ENCODE measurements at places on chromosomes 7 and 10.

DNA sequence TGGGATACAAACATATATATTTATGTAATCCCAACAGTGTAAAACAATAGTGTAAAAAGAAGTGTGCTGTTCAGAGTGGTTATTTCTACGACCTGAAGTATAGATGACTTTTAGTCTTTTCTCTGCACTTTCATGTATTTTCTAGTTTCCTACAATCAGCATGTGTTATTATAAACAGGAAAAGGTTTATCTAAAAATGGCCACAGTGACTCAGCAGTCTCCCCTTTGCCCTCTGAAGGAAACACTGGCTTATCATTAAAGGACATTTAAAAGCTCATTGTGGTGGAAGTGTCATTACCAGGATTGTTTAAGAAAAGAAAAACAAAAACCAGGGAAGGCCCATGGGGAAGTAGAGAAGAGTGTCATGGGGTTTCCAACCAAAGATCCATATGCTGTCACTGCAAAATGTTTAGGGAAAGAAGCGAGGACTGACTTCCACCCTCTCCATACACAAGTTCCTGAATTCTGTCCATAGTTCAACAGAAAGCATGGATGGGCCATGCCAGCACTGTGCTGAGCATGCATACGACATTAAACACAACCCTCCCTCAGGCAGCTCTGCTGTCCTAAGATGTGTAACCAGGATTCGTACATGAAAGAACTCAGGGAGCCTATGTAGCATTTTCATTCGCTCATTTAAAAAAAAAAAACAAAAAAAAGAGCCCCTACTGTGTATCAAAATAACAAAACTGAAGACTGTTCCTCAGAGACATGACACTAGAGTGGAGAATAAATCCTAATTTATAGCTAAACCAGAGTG is 10.2 kb downstream of the CYREN start:
- ATAC-seq: peak; percentile 73

DNA sequence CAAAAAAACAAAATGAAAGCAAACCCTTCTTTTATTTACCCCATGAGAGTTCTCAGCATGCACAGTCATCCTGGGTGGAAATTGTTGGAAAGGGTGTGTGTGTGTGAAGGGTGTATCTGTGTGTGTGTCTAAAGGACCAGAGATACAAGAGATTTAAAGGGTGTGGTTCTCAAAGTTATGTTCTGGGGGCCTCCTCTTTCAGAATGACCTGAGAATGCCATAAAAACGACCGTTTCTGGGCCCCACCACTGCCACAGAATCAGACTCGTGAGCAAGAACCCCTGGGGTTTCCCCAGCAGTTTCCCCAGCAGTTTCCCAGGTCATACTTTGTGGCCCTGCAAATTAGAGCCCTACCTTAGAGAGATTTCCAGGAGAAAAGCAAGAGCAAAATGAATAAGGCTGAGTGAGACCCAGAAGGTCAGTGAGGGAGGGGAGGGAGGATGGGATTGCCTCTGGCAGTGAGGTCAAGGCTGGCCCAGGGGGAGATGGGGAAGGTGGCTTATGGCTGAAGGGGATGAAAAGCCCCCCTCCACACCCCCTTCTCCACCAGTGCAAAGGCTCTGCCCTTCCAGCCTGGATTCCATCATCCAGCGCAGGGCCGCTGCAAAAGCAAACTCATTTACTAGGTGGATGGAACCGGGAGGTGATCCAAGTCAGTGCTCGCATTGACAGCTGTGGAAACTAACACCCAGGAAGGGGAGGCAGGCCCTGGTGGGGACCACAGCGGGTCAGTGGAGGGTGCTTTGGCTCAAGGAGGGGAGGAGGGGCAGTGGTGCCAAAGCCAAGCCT is 10.2 kb downstream of the PYROXD2 start:
- ATAC-seq: peak; percentile 70

DNA sequence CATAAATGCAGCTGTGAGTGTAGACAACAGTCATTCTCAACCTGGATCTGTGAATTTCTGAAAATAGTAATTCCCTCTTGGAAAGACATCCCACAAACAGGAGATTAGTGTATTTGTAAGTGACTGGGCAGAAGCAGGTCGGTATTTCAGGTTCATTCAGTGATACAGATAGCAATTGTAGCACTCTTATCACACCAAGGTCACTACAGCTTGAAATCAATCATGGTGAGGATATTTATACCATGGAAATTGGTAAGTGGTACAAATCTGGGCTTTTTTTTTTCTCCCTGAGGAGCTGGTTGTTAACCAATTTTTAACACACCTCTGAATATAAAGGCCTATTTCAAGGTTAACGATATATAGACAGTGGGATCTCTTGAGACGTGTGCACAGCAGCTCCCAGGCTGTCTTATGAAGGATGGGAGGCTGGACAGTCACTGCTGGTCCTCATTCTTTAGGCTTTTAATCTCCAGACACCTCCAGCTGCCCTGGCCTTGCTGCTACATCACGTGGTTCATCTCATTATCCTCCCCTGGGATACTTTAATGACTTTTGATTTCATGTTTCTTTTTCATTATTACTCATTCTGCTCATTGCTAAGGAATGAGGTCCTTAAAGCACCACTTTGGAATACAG is 87.1 kb downstream of the ITGA8 start:
- no peak for ATAC-seq

GRCh38 chr7:141442781-141443180 is 108.4 kb upstream of the AGK start:
- ATAC-seq: no peak

GRCh38 chr7:100443096-100443840 is 7.0 kb upstream of the PPP1R35 start:
- ATAC-seq: no peak

- no peak for ATAC-seq
Measured at GRCh38 chr7:27548304-27548703, 114.4 kb downstream of the HIBADH start.

GRCh38 chr7:11436316-11436715 is 395.7 kb downstream of the THSD7A start:
- no peak for ATAC-seq

DNA sequence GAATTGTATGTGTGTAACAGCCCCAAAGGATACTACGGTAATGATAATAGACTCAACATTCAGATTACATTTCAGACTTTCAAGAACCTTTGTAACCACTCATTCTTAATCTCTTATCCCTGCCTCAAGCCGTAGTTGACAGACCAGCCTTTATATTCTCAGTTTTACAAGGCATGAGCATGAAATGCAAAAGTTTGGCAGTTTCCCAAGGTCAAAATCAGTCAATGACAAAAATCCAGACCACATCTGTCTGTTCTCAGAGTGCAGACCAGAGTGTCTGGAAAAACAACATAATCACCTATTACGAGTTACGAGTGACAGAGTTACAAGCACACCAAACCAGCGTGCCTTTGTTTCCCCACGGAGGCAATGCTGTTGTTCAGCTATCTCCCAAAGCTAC is 178.6 kb upstream of the LRGUK start:
- no peak for ATAC-seq

GRCh38 chr10:92208736-92209135 is 82.1 kb downstream of the CPEB3 start:
- ATAC-seq: no peak

GRCh38 chr10:132375795-132376297 is 21.2 kb upstream of the PWWP2B start:
- no peak for ATAC-seq

DNA sequence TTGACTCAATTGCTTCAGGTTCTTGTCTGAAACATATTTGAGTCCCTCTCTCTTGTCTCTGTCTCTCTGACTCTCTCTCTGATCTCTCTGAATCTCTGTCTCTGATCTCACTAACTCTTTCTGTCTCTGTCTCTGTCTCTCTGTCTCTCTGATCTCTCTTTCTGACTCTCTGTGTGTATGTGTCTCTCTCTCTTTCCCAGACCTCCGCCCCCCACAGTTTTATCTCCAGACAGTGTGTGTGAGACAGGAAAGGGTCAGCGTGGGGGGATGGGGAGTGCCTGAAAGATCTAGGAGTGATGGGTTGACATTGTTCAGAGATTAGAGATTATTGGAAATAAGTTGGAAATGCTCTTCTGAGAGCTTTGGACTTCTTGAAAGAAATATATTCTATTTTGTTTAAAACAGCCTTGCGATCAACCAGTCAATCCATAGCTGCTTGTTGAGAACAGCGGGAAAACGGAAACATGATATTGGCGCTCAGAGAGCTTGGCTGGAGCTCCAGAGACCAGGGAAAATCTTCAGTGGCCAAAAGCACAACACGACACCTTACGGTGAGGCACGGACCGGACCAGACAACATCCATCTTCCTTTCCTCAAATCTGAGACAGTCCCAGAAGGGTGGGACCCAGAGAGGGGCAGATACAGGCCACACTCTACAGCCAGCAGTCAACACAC is 35.5 kb downstream of the CALML3 start:
- ATAC-seq: no peak

DNA sequence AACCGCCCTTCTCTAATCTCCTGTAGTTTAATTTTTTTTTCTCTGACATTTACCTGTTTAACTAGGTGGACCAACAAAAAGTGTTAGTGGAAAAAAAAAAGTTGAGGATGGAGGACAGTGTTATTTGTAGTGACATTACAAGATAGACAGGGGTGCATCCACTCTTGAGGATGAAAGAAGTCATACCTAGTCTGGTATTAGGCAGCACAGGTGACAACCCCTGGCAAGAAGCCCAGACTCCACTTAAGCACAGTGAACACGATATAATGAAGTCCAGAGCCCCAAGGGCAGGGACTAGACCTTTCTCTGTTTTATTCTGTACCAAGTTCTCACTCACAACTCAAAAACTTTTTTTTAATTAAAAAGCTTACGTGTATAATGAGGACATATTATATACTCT is 268.4 kb downstream of the GPR37 start:
- ATAC-seq: no peak

DNA sequence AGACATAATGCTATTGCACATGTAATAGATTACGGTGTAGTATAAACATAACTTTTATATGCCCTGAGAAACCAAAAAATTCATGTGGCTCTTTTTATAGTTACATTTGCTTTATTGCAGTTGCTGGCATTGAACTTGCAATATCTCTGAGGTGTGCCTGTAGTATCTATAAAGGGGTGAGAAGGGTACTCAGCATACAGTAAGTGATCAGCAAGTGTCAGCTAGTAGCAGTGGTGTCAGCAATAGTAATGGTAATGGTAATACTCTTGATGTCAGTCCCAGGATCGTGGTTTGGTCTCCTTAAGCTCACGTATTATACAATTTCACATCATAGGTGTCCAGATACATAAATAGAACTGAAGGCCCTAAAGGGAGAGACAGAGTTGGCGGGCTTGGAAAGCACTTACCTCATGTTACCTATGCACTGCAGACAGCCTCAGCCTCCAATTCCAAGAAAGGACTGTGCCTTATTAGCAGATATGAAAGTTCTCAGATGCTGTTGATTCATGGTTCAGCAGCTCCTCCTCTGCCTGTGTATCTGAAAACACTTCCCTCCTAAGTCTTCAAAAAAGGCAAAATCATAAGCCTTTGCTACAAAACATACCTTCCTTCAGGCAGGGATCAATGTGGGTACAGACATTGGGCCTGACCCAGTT is 6.6 kb upstream of the GIMAP7 start:
- ATAC-seq: peak; percentile 55

DNA sequence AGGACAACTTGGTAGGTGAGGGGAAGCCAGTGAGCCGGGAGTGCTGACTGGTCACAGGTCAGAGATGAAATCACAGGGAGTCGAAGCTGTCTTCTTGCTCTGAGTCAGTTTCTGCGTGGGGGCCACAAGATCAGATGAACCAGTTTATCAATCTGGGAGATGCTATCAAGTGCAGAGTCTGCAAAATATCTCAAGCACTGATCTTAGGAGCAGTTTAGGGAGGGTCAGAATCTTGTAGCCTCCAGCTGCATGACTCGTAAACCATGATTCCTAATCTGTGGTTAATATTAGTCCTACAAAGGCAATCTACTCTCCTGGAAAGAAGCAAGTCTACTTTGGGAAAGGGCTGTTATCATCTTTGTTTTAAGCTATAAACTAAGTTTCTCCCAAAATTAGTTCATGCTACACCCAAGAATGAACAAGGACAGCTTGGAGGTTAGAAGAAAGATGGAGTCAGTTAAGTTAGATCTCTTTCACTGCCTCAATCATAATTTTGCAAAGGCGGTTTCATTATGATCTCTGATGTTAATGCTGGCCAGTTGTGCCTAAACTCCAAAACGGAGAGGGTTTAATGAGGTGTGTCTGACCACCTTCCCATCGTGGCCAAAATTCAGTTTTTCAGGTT is 8.4 kb upstream of the LMOD2 start:
- no peak for ATAC-seq

GRCh38 chr7:23293500-23294073 is 5.6 kb upstream of the MALSU1 start:
- ATAC-seq: no peak

GRCh38 chr7:102447311-102447710 is 13.9 kb downstream of the ORAI2 start:
- ATAC-seq: no peak

DNA sequence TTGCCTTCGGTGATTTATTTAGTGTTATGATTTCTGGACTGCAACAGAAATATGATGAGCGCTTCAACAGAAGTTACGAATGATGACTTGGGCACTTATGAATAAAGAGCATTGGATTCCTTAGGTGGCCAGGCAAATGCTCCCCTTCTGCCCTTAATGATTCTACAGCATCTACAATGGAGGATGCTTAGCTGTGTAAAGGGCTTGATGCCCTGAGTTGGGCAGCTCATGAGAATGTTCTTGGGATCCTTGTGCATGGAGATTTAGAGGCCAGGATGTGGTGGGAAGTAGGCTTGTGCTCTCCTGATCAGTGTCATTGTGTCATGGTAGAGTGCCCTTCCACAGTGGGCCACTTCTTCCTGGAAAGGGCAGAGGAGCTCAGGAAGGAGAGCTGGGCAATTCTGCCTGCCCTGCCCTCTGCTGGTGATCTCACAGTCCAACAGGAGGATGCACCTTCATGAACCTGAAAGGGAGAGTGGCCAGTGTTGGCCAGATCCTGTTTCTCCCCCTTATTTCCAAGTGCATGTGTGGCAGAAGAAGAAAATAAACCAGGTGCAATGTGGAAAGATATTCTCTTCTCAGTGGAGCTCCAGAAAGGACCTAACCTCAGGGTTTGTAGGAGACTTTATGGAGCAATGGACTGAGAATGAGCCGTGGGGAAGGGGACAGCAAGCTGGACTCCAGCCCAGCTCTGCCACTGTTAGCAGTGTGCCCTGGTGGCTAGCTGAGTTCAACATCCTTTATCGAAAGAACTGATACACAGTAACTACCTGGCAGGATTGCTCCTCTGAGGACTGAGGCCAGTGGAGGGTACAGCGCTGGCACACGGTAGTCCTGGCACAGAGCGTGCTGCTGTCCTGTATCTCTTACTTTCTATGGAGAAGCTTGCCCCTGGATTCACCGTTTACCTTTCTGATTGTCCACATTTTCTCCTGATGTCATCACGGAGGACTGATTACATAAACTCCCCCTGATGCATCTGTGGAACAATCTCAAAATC is 182.9 kb downstream of the BMPER start:
- ATAC-seq: peak; percentile 24

- no peak for ATAC-seq
Measured at GRCh38 chr7:13050703-13051102, 363.3 kb downstream of the ARL4A start.

All from activated T-helper 17 cell treated with anti-CD3 and anti-CD28 coated beads, Interleukin-2, amount 50 U/mL, for 72 hours (primary cell).